GM18507 (cell line): ENCODE measurements at places on chromosomes 7 and 10.
A peak's percentile ranks its signal among the peaks of the same experiment; 100 is the strongest.

DNA sequence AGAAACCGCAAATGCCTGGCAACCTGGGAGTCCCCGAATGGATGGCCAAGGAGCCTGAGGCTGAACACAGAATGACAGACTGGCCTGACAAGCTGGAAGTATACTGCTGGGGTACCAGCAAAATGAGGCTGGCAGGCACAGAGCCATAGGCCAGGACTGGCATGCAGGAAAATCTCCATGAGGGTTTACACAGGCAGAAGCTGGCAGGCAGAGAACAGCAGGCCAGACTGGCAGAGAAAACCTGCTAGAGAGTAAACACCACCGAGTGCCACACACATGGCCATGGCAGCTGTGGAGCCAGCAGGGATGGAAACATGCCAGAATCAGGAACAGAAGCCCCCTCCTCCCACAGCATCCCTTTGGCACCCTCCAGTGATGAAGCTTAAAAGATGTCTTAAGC, 63.4 kb downstream of the CRPPA start:
- DNase-seq: no peak

GRCh38 chr7:120793213-120793936, 64.6 kb downstream of the TSPAN12 start:
- DNase-seq: no peak

DNA sequence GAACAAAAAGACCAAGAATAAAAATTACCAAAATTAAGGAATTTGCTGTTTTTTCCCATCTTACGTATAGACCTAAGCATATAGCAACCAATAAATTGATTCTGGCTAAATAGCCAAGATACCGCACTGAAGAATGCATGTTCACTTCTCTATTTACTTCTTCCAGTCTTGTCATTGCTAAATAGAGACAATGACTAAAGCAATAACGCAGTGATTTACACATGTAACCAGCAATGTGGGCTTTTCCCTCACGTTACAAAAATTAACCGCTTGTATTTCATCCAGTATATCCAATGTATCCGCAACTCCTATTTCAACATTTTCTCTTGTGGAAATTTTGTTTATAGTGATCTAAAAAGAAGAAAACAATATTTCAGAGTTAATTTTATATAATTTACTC, 5.6 kb downstream of the TMEM168 start:
- no peak for DNase-seq

GRCh38 chr10:89389254-89389653, 3.2 kb upstream of the IFIT1 start:
- no peak for DNase-seq

GRCh38 chr10:93741367-93741766, 16.4 kb upstream of the LGI1 start:
- no peak for DNase-seq

- no peak for DNase-seq
These were observed 8.3 kb downstream of the DYNC1I1 start for GRCh38 chr7:95780665-95781064.

DNA sequence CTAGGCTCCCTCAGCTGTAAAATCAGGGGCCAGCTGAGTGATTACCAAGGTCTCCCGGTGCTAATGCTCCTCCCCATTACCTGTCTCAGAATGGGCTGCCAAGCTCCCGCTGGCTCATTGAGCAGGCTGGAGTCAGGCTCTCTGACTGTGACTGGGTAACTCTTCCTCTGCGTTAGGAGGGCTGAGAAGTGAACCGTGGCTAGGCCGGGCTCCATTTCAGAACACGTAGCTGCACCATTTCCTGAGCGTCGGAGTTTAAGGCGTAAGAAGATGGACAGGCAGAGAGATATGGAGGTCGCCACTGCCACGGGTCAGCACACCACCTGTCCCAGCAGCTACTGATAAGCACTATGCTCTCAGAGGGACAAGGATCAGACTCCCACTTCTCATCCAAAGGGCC, 250.3 kb downstream of the TCERG1L start:
- DNase-seq: no peak

DNA sequence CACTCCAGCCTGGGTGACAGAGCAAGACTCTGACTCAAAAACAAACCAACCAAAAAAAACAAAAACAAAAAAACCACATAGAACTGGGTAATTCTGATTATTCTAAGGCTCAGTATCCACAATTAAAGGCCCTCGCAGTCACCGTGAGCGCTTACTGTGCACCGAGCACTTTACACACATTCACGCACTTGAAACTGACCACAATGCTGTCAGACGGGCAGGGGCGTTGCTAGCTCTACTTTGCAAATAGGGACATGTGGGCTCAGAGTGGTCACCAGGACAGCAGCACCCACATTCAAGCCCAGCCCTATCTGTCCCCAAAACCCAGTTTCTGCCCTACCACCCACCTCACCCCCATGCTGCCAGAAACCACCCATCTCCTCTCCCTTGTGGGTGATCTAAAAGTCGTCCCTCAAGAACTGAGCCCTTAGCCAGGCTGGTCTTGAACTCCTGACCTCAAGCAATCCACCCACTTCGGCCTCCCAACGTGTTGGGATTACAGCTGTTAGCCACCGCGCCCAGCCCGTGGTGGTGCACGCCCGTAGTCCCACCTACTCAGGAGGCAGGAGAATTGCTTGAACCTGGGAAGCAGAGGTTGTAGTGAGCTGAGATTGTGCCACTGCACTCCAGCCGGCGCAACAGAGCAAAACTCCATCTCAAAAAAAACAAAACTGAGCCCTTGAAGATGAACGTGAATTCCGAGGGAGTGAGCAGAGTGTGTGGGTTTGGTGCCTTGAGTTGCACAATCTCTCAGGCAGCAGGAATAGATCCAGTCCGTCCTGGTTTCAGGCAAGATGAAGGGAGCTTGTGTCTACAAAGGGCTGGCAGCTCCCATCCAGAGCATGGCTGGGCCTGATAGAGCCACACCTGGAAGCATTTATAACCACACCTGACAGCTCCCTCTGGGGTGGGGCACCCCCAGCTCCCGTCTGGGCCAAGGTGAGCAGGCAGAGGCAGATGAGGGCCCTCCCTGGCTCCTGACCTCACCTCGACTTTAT, 5.4 kb upstream of the HSPB1 start:
- DNase-seq: no peak

DNA sequence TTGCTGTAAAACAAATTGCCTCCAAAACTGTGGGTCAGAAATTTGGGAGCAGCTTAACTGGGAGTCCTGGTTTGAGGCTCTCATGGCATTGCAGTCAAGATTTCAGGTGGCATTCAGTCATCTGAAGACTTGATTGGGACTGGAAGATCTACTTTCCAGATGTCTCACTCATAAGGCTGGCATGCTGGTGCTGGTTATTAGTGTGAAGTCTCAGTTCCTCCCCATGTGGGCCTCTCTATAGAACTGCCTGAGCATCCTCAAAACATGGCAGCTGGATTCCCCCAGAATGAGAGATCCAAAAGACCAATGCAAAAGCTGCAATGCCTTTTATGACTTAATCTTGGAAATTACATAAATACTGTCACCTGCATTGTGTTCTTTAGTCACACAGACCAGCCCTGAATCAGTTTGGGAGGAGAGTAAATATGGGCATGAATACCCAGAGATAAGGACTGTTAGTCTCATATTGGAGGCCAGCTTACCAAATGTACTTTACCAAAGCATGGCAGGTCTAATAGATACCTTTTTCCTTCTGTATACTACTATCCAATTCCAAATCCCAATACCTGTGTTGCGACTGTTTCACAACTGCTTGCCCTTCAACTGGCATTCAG, 6.5 kb upstream of the HERPUD2 start:
- DNase-seq: no peak

GRCh38 chr10:74558897-74559296, 267.5 kb upstream of the KAT6B start:
- DNase-seq: no peak

DNA sequence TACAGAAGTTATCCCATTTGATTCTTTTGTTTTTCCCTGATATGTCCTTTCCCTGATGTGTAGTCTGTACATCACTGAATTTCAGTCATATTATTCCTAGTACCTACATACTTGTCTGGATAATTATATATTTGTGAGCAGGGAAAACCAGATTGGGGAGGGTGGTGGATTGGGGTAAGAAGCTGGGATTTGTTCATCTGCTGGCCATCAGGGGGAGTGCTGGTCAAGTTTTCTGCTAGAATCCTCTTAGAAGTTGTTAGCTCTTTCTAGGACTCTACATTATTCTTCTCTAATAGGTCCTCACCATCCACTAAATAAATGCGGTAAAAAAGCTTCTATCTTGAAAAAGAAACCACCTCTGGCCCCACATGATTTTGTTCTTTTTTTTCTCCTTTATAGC, 232.7 kb upstream of the TAC1 start:
- peak; percentile 2 for DNase-seq

DNA sequence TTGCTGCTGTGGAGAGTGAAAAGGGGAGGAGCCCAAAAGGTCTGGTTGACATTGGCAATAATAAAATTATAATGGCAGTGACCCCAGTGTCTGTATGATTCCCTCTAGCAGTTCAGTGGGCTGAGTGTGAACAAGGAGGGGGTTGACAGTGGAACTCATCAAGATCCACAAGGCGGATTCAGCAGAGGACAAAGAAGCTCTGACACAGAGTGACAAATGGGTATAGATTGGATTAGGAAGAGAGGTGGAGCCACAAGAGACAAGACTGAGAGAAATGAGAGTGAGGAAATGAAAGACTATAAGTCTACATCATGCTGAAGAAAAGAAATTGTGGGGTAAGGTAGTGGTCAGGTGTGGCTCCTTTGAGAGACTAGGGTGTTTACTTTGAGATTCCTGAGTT, 58.9 kb downstream of the CCDC71L start:
- DNase-seq: no peak

GRCh38 chr7:100577103-100577502, 3.4 kb upstream of the SAP25 start:
- no peak for DNase-seq

- no peak for DNase-seq
These were observed 201.0 kb upstream of the TPK1 start for GRCh38 chr7:145036604-145037405.
